Activated CD4-positive, alpha-beta T cell treated with anti-CD3 and anti-CD28 coated beads, Interleukin-2, amount 50 U/mL, for 24 hours (primary cell): ENCODE measurements at places on chromosomes 2 and 18.

DNA sequence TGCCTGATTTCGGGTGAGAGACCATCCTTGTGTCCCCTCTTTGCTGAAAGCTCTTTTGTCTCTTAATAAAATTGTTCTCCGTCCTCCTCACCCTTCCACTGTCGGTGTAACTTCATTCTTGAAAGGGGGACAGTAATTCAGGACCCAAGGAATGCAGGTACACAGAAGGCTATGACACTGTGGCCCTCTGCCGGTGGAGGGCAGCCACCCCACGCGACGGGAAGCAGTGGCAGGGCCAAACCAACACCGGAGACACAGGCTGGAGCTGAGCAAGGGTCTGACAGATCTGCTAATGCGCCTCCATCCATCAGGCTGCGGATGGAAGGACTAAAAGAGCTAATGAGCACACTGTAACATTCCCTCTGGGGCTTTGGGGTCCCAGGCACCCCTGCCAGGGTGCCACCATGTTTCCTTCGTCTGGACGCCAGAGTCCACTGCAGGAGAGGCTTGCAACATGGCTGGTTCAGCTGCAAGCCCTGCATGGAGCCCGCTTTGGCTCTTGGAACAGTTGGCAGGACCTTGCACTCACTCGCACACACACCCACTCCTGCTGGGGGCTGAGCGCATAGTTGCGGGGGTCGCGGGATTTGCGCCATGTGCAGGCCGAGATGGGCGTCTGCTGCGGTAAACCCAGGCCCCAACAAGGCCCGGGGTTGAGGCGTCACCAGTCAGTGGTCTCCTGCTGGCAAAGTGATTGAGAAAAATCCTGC lies 544.1 kb upstream of the CDH7 start:
- no peak for DNase-seq

DNA sequence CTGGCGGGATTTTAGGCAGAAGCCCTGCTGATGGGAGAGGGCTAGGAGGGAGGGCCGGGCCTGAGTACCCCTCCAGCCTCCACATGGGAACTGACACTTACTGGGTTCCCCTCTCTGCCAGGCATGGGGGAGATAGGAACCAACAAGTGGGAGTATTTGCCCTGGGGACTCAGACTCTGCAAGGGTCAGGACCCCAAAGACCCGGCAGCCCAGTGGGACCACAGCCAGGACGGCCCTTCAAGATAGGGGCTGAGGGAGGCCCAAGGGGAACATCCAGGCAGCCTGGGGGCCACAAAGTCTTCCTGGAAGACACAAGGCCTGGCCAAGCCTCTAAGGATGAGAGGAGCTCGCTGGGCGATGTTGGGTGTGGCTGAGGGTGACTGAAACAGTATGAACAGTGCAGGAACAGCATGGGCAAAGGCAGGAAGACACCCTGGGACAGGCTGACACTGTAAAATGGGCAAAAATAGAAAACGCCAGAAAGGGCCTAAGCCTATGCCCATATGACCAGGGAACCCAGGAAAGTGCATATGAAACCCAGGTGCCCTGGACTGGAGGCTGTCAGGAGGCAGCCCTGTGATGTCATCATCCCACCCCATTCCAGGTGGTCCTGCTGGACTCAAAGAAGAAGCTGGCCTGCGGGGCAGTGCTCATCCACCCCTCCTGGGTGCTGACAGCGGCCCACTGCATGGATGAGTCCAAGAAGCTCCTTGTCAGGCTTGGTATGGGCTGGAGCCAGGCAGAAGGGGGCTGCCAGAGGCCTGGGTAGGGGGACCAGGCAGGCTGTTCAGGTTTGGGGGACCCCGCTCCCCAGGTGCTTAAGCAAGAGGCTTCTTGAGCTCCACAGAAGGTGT lies 8.5 kb downstream of the PROC start:
- DNase-seq: no peak

- DNase-seq: no peak
Observed at GRCh38 chr2:79219383-79219988, 59.9 kb upstream of the REG3A start.

GRCh38 chr2:196954001-196954400 lies 27.5 kb upstream of the PGAP1 start:
- no peak for DNase-seq

- no peak for DNase-seq
Observed at GRCh38 chr2:54419388-54419787, 36.7 kb upstream of the SPTBN1 start.

GRCh38 chr2:233433794-233434193 lies 79.5 kb downstream of the DGKD start:
- no peak for DNase-seq

DNA sequence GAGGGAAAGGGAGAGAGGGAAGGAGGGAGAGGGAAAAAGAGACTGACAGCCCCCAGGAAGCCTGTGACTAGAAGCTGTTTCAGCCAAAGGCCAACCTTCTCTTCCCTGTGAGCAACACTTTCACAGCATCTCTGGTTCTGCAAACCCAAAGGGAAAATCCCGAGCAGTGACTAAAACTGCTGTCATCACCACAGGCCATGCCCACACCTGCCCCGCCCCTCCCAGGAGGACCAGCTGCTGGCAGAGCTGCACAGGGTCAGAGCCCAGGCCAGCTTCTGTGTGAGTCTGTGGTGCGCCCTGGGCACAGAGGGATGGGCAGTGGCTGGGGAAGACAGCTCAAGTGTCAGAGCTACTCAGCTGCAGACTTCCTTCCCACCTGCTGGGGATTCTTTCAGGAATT lies 64.9 kb upstream of the OTOS start:
- peak; percentile 8 for DNase-seq
